Mesothelial cell of epicardium (in vitro differentiated cells): ENCODE measurements at places on chromosomes 1 and 21.
A peak's percentile ranks its signal among the peaks of the same experiment; 100 is the strongest.

GRCh38 chr1:234544087-234544579 is 65.2 kb upstream of the TARBP1 start:
- DNase-seq = peak; percentile 78

DNA sequence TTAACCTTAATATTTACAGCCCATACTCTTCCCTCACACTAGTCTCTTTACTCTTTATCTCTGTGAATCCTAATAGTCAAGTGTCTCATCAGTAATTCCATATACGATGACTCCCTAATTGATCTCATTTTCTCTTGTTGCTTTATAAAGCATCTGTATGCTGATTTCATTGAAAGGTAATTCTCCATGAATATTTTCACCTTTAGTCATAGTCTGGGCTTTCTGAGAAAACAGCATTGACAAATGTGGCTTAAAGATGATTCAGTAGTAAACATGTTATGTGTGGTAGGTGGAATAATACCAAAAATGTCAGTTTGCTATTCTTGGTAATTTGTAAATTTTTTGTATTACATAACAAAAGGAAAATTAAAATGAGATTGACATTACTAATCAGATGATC is 1176.5 kb downstream of the NCAM2 start:
- DNase-seq = no peak

DNA sequence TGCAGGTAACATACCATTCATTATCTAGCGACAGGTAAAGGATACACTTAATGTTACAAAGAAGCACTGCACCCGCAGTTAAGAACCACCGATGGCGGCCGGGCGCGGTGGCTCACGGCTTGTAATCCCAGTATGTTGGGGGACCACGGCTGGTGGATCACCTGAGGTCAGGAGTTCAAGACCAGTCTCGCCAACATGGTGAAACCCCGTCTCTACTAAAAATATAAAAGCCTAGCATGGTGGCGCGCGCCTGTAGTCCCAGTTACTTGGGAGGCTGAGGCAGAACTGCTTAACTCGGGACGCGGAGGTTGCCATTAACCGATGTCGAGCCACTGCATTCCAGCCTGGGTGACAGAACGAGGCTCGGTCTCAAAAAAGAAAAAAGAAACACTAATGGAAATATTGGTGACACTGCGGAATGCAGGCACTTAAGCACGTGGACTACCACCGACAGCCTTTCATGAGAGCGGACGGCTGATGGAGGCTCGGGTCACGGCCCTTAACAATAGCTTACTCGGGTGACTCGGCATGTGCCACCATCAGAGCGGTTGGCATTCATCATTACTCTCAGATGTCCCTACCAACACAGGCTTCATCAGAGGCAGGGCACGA is 542 bp downstream of the GAS5 start:
- no peak for DNase-seq

GRCh38 chr1:83761167-83762038 is 237.5 kb downstream of the TTLL7 start:
- DNase-seq = no peak

DNA sequence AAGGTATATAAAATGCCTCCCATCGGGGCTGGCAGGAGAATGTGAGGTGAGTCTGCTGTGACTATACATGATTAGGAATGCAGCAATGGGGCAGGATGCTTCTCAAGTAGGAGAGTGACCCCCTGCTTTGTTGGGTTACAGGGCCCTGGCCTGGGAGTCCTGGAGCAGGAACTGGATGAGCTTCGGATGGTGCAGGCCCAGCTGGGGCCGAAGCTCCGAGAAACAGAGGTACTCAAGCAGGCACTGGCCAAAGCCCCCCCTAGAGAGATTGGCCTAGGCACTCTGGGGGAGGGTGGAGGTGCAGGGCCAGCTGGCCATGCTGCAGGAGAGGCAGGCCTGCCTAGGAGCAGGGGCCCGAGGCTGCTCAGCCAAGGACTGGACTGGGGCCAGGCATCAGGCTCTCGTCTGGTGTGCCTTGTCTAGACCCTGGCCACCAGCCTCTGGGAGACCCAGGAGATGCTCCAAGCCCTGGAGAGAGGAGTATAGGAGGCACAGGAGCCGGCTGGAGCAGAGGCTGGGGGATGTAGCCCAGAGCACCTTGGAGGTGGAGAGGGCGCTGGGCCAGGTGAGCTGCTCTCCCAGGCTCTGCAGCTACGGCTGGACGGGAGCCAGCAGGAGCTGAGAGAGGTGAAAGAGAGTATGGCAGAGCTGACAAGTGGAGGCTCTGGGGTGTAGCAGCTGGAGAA is 32.8 kb upstream of the PKP1 start:
- no peak for DNase-seq

- DNase-seq = no peak
Observed at GRCh38 chr1:89743788-89744187, 77.0 kb upstream of the LRRC8D start.

DNA sequence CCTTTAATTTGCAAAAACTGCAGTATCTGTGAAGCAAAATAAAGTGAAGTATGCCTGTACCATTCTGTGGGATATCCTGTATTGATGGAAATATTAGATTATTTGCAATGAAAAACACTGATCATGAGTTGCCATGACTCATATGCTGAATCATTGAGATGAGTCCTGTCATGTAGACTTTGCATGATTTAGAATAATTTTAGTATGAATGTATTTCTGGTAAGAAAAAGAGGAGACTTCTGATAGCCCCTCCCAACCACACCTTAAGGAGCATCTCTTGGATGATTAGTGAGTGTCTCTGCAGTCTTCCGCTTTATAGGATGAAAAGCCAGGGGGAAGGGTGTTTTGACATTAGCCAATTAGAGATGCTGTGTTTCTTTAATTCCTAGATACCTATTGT is 55.2 kb upstream of the PTGS2 start:
- no peak for DNase-seq

DNA sequence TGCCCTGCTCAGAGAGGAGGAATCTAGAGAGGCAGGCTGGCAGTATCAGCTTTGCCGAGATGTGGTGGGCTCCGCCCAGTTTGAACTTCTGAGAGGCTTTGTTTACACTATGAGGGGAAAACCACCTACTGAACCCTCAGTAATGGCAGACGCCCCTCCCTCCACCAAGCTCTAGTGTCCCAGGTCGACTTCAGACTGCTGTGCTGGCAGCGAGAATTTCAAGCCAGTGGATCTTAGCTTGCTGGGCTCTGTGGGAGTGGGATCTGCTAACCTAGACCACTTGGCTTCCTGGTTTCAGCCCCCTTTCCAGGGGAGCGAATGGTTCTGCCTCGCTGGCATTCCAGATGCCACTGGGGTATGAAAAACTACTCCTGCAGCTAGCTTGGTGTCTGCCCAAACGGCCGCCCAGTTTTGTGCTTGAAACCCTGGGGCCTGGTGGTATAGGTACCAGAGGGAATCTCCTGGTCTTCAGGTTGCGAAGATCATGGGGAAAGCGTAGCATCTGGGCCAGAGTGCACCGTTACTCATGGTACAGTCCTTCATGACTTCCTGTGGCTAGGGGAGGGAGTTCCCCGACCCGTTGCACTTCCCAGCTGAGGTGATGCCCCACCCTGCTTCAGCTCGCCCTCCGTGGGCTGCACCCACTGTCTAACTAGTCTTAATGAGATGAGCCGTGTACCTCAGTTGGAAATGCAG is 43.6 kb downstream of the C21orf91 start:
- DNase-seq = no peak

- DNase-seq = no peak
Observed at GRCh38 chr21:20443558-20444155, 554.6 kb upstream of the NCAM2 start.

DNA sequence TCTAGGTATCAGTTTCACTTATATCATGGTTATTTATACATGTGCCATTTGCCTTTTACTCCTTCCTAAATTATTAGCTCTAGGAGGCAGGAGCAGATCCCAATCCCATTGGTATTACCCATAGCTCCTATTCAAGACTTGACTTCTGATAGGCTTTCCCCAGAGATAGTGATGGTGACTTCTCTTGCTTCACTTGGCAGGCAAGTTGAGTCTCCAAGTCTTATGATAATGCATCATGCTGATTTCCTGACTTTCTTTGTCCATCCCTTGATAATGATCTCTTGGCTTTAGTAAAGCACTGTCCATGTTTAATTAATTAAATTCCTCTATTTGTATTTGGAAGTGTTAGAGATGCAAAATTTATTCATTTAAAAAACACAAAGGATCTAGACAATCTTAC is 253.5 kb upstream of the ADAMTS5 start:
- DNase-seq = no peak

DNA sequence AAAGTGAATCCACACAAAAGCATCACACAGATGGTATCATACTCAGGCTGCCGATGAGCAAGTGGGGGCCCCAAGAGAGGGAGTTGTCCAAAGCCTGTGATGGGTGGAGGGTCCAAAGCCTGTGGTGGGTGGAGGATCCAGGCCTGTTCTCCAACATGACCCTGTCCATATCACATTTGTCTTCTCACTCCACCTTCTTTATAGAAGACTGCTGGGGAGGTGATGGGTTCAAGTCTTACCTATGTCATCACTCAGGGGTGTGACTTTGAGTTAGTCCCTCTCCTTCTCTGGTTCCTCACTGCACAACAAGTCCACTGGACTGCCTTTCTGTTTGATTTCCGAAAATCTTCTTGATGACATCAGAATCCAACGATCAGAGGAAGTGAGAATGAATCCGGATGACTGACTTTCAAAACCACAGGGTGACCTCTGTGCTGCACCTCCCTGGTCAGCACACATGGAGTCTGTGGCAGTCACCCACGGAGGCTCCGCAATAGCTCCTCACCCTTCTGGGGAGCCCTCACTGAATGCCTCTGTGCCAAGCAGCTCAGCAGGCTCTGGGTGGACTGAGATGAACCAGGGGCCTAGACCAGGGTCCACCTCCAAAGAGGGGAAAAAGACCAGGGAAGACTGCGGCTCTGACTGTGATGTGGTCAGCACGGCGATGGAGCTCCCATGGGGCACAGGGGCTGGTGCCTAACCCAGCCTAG is 166.8 kb downstream of the HIVEP3 start:
- DNase-seq = no peak

DNA sequence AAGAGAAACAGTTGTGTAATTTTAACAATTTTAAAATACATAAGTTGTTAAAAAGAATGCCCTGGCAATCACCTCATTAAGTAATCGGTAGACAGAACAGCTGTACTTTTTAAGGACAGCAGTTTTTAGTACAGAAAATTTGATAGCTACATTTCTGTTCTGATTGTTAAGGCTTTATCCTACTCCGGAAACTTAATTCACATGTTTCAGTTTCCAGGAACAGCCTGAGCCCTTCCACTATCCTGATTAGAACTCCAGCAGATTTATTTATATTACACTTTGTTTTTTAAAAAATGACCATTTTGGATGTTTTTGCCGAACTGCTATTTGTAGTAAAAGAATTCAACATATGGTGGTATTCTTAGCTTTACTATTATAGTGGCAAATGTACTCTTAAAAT is 8.7 kb downstream of the PRRC2C start:
- no peak for DNase-seq

GRCh38 chr21:35367553-35367952 is 318.5 kb upstream of the RUNX1 start:
- no peak for DNase-seq

DNA sequence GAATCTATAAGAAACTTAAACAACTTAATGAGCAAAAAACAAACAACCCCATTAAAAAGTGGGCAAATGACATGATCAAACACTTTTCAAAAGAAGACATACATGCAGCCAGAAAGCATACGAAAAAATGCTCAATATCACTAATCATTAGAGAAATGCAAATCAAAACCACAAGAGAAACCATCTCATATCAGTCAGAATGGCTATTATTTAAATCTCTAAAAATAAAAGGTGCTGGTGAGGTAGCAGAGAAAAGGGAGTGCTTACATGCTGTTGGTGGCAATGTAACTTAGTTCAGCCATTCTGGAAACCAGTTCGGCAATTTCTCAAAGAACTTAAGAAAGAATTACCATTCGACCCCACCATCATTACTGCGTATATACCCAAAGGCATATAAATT is 147.7 kb downstream of the FAF1 start:
- no peak for DNase-seq

DNA sequence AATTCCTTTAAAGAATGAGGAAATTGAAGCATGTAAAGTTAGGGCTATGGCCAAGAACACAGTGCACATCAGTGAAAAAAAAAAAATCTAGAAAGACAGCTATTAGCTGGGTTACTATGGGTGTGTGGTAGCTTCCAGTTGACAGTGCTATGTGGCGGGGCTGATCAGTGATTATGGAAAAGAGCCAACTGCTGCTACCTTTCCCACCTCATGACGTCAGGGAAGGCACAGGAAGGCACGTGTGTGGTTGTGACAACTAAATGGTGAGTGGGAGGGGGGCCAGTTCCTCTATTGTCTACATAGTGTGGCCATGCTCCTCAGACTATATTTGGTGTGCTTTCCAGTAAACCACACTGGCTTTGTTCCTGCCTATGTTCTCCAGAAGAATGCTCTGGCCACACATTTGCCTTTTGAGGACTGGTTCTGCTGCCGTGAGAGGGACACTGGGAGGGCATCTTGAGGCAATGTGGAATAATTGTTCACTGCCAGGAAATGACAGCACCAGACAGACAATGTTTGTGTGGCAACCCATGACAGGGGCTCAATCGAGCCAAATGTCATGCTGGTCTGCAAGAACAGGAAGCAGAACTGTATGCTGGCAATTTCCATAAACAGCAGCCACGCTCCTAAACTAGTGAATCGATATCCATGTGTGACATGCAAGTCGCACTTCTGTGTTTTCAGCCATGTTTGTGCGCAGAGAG is 3.0 kb upstream of the SDE2 start:
- DNase-seq = no peak

DNA sequence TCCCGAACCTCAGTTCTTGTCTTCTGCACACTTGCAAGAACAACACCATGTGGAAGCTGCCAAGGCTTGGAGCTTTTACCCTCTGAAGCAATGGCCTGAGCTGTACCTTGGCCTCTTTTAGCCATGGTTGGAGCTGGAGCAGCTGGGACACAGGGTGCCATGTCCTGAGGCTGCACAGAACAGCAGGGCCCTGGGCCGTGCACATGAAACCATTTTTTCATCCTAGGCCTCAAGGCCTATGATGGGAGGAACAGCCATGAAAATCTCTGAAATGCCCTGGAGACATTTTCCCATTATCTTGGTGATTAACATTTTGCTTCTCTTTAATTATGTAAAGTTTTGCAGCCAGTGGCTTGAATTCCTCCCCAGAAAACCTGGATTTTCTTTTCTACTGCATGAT is 817.8 kb upstream of the CXADR start:
- no peak for DNase-seq

- DNase-seq = peak; percentile 59
Observed at GRCh38 chr21:45019076-45019886, 55.1 kb upstream of the ADARB1 start.

GRCh38 chr1:197024460-197024859 is 42.6 kb downstream of the F13B start:
- no peak for DNase-seq

DNA sequence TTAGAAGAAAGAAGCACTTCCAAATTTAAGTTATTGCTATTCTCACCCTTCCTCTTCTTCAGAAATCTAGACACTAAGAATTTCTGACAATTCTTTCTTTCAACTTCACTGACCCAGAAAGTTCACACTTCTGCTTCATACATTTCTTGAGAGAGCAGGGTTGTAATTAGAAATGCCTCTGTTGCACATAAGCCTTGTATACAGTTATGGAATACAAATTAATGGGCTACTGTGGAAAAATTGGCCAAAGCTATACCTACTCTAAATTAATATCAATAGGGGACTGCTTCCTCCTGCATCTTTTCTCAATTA is 1.5 kb downstream of the TNFSF18 start:
- no peak for DNase-seq

- DNase-seq = no peak
Observed at GRCh38 chr1:190477762-190478148, at the start of gene BRINP3. Gene BRINP3, minus strand, starts transcription at chr1:190477864.
